ENCODE measurements at places on chromosomes 2 and 18. TPM values are rescaled to one million over a fixed set of nuclear protein-coding genes. Genes with fewer than 3 reads are reported as not detected.

FHL2 gene
- 50.3 TPM for total RNA-seq

CCL20 gene
- 158 TPM for total RNA-seq

ELP2 gene
- 70.4 TPM for total RNA-seq

TLX2 gene
- not detected for total RNA-seq

DSG1 gene
- total RNA-seq, result 0.72 TPM
